Sciatic nerve (tissue), 2 donors: ENCODE measurements at places on chromosomes 16 and 17.
A peak's percentile ranks its signal among the peaks of the same experiment; 100 is the strongest.

DNA sequence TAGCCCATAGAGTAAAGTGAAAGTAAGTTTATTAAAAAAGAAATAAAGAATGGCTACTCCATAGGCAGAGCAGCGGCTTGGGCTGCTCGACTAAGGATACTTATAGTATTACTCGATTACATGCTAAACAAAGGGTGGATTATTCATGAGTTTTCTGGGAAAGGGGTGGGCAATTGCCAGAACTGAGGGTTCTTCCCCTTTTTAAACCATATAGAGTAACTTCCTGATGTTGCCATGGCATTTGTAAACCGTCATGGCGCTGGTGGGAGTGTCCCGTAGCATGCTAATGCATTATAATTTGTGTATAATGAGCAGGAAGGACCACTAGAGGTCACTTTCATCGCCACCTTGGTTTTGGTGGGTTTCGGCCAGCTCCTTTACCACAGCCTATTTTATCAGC, 13.3 kb upstream of the GAS7 start:
- no peak for DNase-seq

GRCh38 chr16:56267888-56268287, 76.6 kb downstream of the GNAO1 start:
- no peak for DNase-seq

DNA sequence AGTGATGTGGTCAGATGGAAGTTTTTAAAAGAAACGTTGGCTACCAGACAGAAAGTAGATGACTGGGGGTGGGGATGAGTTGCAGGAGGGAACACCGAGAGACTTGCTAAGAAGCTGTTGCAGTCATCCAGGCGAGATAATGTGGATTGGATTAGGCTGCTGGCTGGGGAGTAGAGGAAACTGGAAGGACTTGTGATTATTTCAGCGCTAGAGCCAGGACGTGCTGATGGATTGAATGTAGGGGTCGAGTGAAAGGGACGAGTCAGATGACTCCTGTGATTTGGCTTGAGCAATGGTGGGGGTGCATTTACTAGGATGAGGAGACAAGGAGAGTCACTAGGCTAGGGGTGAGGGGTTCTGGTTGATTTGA, 88.5 kb downstream of the CLEC16A start:
- DNase-seq, result no peak

DNA sequence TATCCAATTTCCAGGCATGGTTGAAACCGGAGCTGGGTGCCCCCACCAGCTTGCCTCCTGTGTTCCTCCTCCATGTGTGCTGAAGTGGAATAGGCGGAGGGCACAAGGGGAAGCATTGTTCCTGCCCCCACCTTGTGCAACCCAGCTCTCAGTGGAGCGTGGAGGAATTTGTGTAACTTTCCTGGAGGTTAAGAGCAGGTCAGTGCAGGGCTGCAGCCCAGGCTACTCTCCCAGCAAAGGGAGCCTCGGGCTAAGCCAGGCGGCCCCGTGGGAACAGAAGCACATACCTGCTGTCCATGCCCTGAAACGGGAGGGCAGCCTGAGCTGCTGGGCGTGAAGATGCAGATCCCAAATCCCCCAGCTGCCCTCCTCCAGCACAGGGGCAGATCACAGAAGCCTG, 158.8 kb upstream of the LHX1 start:
- DNase-seq, result no peak

GRCh38 chr16:53565296-53565863, 62.4 kb upstream of the AKTIP start:
- no peak for DNase-seq

GRCh38 chr16:77599793-77600415, 122.4 kb upstream of the NUDT7 start:
- DNase-seq, result no peak

- no peak for DNase-seq
Observed at GRCh38 chr16:3695610-3696369, 21.5 kb downstream of the TRAP1 start.

- DNase-seq, result no peak
Observed at GRCh38 chr16:30585022-30585399, 486 bp downstream of the ZNF785 start.

DNA sequence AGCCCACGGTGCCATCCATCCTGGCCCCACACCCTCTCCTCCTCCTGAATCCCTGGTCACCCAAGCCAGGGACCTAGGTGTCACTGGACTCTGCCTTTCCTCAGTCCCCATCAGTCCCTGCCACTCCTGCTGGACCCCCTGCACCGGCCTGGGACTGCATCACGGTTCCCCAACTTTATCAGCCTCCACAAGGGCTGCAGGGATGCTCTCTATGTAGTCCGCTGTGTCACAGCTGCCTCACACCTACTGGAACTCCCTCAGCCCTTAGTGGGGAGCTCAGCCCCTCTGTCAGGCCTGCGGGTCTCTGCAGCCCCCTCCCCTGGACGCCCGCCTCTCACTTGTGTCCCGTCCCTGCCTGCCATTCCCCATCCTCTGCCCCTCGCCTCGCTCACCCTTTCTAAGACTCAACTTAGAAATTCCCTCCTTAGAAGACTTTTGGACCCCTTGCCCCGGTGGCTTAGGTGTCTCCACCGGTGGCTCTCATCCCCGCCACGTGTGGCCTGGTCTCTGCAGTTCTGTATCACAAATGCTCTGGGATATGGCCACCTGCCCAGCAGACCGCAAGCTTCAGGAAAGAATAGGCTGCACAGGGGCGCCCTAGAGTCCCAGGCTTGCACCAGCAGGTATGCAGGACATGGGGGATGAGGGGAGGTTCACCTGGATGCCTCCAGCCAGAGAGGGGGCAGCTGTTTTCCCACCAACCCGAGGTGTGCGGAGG, 62.9 kb downstream of the PRMT7 start:
- DNase-seq, result no peak

DNA sequence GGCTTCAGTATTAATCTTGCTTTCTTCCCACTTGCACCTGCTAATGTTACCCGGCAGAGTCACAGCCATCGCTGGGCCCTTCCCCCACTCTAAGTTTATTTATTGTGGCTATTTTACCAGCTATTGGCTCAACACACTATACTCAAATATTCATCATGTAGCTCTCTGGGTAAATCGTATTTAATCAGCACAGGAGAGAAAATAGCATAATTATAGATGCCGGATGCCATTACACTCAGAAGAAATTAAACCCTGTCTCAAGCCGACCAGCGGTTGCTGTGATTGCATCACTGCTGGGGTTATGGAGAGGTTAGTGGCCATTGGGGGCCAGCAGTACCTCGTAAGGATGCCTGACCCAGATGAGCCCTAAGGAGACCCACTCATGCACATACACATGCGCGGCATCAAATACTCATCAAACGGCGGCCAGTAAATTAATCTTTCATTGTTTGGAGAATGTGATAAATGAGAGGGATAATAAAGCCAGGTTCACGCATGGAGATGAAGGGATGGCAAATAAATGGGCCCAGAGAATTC, 269.5 kb upstream of the ZFHX3 start:
- DNase-seq, result no peak

GRCh38 chr17:44530896-44531418, 26.3 kb upstream of the FZD2 start:
- DNase-seq, result no peak

DNA sequence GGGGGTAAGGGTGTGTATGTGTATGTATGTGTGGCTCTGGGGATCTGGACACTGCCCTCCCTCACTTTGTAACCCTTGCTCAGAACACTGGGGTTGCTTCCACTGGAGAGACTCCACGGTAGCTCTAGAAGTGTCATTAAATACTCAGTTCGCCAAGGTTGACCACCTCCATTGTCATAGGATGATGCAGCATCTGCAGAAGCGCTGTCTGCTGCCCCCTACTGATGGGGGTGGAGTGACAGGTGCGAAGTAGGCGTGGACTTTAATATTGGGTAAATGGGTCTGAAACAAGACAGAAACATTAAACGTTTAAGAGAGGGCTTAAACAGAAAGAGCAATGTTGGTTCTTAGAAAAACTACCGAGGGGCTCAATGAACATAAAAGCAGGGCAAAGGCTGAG, 35.5 kb upstream of the STAC2 start:
- DNase-seq, result no peak

GRCh38 chr16:75701361-75701760, at the start of gene DUXB:
Gene DUXB, minus strand, starts transcription at chr16:75701461. Its CDS starts 43 bp downstream, at chr16:75701418.
- DNase-seq, result no peak

GRCh38 chr16:2511996-2512734, 1.6 kb upstream of the ATP6V0C start:
- DNase-seq, result peak; percentile 62

- DNase-seq, result no peak
Observed at GRCh38 chr17:75152523-75152921, 1.8 kb downstream of the JPT1 start.

DNA sequence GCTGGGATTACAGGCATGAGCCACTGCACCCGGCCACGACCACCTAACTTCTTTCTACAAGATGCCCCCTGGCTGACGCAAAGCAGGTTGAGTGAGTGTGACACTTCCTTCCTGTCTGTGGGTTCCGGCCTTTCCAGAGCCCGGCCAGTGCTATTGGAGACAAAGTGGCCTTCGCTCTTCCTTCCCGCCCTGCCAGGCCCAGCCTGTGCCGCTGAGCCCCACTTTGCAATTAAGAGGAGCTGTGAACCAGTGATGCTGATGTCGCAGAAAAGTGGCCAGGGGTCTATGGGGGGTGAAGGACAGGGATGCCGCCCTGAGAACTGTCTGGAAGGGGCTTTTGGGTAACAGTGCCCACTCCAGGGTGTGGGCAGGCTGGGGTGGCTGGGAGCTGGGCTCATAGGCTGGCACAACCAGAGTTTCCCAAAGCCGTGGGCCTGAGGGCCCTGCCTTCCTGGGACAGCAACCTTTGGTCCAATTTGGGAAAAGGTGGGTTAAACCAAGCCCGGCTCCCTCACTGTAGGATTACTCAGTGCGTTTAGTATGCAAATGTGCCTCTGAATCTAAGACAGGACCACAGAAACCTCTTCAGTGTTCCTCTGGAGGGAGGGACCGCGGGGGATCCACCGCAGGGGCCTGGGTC, 174.9 kb downstream of the SEC14L1 start:
- DNase-seq, result peak; percentile 62

DNA sequence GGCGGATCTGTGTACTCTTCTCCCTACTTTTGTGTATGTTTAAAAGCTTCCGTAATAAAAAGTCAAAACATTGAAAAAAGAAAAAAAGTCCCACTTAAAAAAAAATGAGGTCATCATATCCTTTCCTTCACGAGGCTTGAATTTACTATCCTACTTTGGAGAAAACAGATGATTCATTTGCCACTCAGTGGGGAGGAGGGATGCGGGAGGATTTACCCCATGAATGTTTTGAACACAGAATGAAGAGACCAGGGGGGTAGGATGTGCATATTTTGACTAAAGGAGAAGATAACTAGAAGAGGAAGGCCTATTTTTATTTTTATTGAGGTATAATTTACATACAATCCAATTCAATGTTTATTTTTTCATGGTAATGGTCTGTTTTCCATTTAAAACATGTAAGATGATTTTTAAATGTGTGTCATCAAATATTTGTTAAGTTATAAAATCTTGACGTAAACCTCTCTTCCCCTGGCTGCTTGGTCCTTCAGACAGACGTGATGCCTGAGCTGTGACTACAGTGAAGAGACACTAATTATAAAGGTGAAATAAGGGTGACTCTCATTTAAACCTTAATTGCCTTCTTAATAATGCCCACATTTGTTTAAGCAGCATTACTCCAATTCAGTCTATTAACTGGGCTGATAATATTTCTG, 135.4 kb upstream of the AXIN2 start:
- no peak for DNase-seq
